Left renal pelvis (tissue), 4 donors: ENCODE measurements at places on chromosomes 12 and 14.

- no peak for DNase-seq
Observed at GRCh38 chr14:71555654-71556559, 376.3 kb upstream of the RGS6 start.

GRCh38 chr12:128825835-128826234 lies 2.1 kb upstream of the SLC15A4 start:
- no peak for DNase-seq

- no peak for DNase-seq
Observed at GRCh38 chr14:92622311-92622710, 108.7 kb downstream of the RIN3 start.

DNA sequence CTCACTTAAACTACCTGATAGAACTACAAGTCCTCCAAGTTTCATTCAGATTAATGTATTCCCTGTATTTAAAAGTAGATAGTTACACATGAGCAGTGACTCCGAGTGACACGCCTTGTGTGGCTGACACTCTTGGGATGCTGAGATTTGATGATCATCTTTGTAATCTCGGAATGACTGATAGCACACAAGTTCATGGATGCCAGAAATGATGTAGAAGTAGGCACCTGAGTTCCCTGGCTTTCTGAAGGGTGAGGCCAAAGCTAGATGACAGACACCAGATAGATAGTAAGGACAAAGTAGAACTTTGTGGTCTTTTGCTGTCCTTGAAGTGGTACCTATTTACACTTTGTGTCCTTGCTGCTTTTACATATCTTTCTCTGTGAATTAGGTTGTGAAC lies 491.2 kb downstream of the PCNX1 start:
- DNase-seq = no peak

- DNase-seq = no peak
Observed at GRCh38 chr14:73290279-73290678, 53.0 kb downstream of the PAPLN start.

DNA sequence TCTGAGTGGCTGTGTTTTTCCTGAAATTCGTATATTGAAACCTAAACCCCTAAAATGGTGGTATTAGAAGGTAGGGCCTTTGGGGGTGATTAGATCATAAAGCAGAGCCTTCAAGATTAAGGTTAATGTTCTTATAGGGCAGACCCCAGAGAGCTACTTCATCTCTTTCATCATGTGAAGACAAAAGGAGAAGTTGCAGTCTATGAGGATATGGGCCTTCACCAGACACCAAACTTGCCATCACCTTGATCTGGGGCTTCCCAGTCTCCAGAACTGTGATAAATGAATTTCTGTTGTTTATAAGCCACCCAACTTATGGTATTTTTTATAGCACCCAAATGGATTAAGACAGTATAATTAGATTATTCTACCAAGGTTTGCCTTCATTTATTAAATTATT lies 275.0 kb upstream of the ATP2B1 start:
- DNase-seq = no peak
